ENCODE measurements at places on chromosomes 6 and 20.

DNA sequence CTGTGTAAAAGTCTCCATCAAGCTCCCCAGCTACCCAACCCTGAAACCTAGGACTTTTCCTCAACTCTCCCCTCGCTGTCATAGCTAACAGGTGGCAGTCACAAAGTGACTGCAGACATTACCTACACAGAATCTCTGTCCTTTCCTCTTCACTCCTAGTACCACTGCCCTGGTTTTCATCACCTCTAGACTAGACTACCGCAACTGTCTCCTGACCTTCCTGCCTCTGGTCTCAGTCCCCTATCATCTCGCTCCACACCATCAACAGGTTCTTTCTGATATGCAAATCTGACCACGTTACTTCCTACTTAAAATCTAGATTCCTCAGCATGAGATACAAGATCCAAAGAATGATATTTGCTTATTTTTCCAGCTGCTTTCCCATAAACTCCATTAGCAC, 93.8 kb downstream of the SMLR1 start:
- H3K27ac ChIP-seq, result no peak overlapping the region
- H3K4me3 ChIP-seq, result no peak overlapping the region
- DNase-seq, result no peak
- H3K27me3 ChIP-seq, result no peaks in the 10 kb centered on the region
- peaks cover 4% of the 10 kb centered on the region for H3K36me3 ChIP-seq

DNA sequence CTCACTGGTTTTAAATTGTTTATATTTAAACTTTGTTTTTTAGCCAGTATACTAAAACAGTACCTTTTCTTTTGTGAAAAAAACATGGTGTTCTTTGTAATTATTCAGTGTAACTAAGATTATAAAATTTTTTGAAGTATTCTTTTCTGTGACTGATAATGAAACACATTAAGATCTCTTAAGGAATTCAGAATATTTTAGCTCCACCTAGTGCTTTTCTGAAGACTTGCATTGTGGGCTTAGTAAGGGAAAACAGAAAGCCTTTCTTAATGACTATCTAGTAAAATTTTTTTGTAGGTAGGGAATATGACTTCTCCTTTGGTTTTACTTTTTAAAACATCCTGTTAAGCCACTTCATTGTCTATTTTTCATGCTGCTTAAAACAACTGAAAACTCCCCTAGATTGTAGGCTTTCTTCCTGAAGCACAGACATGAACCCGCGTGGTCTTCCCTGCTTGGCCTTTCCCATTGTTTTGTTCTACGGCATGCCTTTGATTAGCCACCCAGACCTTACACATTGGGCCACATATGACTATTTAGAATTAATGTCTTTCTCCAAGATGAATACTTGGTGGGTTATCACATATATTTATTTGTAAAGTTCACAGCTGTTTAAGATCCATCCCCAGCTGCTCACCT, 72.1 kb downstream of the AFDN start:
- H3K27me3 ChIP-seq, result no peaks in the 10 kb centered on the region
- no peak overlapping the region for H3K4me3 ChIP-seq
- no peaks in the 10 kb centered on the region for H3K4me1 ChIP-seq
- H3K36me3 ChIP-seq, result no peaks in the 10 kb centered on the region
- no peak overlapping the region for H3K27ac ChIP-seq

GRCh38 chr6:6123803-6124202, 117.1 kb upstream of the NRN1 start:
- no peak overlapping the region for H3K27ac ChIP-seq
- no peaks in the 10 kb centered on the region for H3K4me1 ChIP-seq
- H3K36me3 ChIP-seq, result peaks cover 9% of the 10 kb centered on the region
- no peak for DNase-seq
- no peaks in the 10 kb centered on the region for H3K27me3 ChIP-seq

- no peak for DNase-seq
- H3K27ac ChIP-seq, result no peak overlapping the region
- no peaks in the 10 kb centered on the region for H3K36me3 ChIP-seq
- peaks cover 19% of the 10 kb centered on the region for H3K27me3 ChIP-seq
Measured at GRCh38 chr6:39319621-39320362, 2.7 kb downstream of the KCNK16 start.
